NCI-H2029 (cell line): ENCODE measurements at places on chromosomes 7 and 10.

GRCh38 chr7:109879287-109879828 is 1211.6 kb upstream of the LRRN3 start:
- no peak for DNase-seq

DNA sequence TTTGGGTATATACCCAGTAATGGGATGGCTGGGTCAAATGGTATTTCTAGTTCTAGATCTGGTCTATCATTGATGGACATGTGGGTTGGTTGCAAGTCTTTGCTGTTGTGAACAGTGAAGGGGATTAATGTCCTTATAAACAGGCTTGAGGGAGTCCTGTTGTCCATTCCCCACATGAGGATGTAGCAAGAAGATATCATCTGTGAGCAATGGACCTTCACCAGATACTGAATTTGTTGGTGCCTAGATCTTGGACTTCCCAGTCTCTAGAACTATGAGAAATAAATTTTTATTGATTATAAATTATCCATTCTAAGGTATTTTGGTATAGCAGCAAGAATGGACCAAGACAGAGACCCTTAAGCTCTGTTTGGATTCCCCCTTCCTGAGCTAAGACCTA is 72.2 kb upstream of the RELN start:
- no peak for DNase-seq

DNA sequence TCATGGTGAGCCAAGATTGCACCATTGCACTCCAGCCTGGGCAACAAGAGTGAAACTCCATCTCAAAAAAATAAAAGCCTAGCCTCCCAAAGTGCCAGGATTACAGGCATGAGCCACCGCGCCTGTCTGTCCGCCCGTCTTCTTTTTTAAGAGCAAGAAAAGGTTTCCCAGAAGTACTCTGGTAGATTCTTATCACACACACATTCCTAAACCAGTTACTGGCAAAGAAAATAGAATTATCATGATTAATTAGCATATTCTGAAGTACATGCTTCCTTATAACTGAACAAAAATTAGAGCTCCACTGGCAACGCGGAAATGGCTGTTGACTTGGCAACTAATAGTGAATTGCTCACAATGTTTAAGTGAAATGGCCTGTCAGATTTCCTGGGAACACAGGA is 87.0 kb downstream of the ADK start:
- no peak for DNase-seq

DNA sequence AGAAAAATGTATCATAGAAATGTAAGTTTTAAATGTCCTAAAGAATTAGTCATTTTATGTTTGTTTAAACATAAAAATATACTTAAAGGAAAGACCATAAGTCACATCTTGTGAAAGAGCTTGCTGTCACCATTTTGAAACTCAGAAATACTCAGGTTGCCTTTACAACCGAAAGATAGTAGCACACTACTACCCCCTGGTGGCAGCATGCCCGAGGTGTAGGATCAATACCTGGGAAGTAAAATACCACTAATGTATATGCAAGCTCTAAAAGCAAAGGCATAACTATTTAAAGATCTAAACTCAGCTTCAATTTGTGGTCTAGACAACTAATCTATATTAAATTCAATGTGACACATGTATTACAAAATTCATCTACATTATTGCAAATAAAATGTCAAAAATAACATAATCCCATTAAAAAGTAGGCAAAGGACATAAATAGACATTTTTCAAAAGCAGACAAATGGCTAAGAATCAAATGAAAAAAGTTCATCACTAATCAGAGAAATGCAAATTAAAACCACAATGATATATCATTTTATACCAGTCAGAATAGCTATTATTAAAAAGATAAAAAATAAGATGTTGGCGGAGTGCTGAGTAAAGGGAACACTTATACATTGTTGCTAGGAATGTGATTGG is 47.7 kb upstream of the FGL2 start:
- DNase-seq: peak; percentile 58

DNA sequence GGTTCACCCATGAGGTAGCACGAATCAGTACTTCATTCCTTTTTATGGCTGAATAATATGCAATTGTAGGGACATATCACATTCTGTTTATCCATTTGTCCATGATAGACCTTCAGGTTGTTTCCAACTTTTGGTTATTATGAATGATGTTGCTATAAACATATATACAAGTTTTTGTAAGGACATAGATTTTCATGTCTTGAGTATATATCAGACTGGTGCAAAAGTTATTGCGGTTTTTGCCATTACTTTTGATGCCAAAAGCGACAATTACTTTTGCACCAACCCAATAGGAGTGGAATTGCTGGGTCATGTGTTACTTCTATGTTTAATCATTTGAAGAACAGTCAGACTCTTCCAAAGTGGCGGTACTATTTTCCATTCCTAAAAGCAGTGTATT is 361.5 kb downstream of the RPS24 start:
- DNase-seq: no peak

DNA sequence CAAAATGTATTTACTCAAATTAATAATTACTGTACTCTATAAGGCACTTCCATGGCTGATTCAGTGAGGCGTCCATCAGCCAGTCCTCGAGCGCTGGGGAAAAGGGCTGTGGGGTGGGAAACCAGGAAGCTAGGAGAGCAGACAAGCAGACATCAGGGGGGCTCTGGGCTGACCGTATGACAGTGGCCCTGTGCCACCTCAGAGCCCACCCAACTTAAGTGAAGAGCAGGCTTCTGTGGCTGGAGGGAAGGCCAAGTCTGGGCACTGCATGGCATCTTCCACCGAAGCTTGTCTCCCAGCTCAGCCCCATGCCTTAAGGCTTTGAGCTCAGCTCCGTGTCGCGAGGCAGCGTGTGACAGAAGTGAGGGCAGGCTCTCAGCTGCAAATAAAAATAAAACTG is 464.5 kb upstream of the ZMIZ1 start:
- DNase-seq: no peak

DNA sequence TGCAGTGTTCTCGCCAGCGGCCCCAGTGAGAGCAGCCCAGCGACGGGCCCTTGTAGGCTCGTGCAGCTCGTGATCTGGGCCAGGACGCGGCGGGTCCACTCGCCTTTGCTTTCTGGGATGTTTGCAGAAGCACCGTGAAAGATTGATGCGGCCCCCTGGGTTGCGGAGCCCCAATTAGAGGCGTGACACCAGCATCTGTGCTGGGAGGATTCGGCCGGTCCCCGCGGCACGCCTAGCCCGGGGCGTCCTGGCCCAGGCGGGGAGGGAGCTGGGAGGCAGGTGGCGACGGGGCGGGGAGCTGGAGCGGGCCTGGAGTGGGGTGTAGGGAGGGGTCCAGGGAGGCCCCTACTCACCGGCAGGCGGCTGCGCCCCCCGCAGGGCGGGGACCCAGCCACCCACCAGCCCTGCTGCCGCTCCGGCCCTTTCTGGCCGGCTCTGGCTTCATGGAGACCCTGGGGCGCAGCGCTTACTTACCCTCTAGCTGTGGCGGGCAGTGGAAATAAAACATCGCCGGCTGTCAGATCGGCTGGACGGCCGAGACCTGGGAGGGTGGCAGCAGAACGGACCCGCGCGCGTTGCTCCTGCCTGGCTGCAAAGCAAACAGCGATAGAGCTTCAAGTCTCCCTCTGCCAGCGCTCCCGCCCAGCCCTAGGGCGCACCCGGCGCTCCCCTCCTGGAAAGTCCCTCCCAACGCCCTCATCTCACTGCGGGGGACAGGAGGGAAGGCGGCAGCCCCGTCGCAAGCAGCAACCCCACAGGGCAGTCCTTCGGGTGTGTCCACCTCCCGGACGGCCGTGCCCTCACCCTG is 752 bp downstream of the DRGX start:
- DNase-seq: no peak

DNA sequence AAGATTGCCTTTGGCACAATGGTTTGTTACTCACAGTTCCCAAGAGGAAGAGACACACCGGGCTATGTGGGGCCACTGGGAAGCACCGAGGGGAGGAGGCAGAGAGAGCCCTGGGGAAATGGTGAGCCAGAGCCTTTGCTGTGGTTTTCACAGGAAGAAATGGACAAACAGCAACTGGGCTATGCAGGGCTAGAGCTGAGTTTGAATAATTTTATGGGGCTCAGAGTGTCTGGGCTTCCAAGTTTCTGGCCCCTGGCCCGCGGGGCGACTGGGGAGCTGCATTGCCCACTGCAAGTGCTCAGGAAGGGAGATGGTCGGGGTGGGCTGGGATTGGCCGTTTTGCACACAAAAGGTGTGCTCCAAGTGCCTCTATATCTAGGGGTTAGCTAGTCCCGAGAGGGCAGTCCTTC is 92.6 kb downstream of the CHST15 start:
- no peak for DNase-seq

GRCh38 chr7:149496642-149497391 is 792 bp downstream of the ZNF746 start:
- peak; percentile 17 for DNase-seq

GRCh38 chr7:76512941-76513816 is 2.8 kb downstream of the UPK3B start:
- DNase-seq: no peak

DNA sequence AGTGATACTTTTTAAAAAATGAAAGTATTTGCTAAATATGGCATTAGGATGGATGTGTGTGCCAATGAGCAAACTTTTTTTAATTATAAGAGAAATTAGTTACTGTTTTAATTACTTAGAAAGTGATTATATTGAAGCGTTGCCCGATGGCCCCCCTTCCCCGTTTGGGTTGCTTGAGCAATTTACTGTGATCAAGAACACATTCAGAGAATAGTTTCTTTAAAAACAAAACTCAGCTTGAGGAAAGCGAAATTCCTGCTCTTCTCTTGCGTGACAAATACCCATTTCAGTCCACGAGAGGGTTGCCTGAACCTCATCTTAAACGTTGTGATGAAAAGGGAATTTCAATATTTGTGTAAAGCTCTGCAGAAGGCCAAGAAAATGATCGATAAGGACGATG is 234.1 kb downstream of the GATA3 start:
- DNase-seq: no peak

- DNase-seq: no peak
These were observed 385.3 kb upstream of the ADARB2 start for GRCh38 chr10:2122431-2123124.

- no peak for DNase-seq
These were observed 17.1 kb downstream of the VOPP1 start for GRCh38 chr7:55555160-55555559.

GRCh38 chr7:153567426-153567825 is 484.8 kb upstream of the DPP6 start:
- DNase-seq: no peak

DNA sequence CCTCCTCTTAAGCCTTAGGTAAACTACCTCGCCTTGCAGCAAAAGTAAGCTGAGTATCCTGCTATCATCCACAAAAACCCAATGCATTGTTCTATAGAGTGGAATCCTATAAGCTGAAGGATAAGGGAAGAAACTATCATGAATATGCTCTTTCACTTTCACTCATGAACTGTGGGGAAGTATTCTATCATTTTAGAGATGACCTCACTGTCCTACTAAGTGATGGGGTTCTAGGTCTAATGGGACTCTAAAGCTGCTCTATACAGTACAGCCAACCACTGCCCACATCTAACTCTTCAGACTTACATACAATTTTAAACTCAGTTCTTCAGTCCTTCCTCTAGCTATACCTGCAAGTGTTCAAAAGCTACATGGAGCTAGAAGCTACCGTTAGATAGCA is 16.2 kb downstream of the MKRN1 start:
- DNase-seq: no peak

DNA sequence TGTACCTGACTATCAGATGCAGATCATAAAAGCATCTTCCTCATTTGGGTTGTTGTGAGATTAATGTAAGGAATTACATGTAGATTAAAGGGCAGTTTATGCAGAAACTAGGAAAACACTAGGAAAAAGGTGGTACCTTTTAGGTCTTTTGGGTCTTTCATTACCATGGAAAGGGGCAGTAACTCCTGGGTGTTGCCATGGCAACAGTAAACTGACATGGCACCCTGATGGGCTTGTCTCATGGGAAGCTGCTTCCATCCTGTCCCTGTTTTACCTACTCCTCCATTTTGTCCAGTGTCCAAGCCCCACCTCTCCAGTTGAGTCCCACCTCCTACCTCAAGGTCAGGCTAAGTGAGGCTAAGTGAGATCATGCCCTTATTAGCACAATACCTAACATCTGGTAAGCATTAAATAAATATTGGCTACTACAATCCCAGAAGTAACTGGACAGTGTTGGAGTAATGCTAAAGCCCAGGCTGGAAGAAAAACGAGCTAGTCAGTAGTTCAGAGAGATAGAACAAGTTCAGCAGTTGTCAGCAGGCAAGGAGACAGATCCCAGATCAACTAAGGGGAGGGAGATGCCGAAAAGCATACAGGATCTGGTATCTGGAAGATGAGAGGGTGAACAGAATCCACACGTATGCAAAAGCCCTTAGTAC is 240.0 kb upstream of the AUTS2 start:
- peak; percentile 6 for DNase-seq
